ENCODE measurements at places on chromosomes 16 and 17. TPM values are rescaled to one million over a fixed set of nuclear protein-coding genes. Genes with fewer than 3 reads are reported as not detected.

Gene MT1A
- not detected for polyA plus RNA-seq

Gene USP6
- polyA plus RNA-seq, result 2.5 TPM

Gene MYH3
- 8.4 TPM for polyA plus RNA-seq

Gene ITGA2B
- 5.4 TPM for polyA plus RNA-seq

Gene COX6A2
- polyA plus RNA-seq, result 0.42 TPM

Gene KRT39
- polyA plus RNA-seq, result not detected

Gene HSF5
- polyA plus RNA-seq, result 0.36 TPM

Gene EMC8
- polyA plus RNA-seq, result 34.0 TPM

Gene CHD9NB
- polyA plus RNA-seq, result 7.9 TPM

Gene SDR42E1
- 20.0 TPM for polyA plus RNA-seq

Gene MGAT5B
- 2.1 TPM for polyA plus RNA-seq

Gene ITGB4
- polyA plus RNA-seq, result 16.2 TPM

DNA sequence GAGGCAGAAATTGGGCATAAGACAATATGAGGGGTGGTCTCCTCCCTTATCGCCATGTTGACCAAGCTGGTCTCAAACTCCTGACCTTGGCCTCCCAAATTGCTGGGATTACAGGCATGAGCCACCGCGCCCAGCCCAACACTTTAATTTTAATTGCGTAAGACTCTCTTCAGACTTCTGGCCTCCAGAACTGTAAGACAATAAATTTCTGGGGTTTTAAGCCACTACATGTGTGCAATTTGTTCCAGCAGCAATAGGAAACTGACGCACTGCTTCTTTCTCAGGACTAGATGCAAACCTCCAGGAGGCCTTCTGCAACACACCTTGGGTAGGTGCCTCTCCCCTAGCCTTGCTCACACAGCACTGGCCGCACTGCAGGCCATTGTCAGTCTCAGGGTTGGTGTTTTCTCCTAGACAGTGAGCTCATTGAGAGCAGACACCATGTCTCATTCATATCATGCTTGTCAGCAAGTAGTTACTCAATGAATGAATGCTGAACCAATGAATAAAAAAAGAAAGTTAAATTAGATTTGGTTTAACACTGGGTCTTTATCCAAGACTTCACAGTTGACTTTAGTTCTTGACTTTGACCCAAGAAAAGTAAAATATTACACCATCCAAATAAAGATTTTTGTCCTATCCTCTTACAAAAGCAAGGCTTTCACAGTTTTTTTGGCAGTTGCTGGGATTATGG, 5.5 kb upstream of the ACSF2 start:
- no peak for DNase-seq

DNA sequence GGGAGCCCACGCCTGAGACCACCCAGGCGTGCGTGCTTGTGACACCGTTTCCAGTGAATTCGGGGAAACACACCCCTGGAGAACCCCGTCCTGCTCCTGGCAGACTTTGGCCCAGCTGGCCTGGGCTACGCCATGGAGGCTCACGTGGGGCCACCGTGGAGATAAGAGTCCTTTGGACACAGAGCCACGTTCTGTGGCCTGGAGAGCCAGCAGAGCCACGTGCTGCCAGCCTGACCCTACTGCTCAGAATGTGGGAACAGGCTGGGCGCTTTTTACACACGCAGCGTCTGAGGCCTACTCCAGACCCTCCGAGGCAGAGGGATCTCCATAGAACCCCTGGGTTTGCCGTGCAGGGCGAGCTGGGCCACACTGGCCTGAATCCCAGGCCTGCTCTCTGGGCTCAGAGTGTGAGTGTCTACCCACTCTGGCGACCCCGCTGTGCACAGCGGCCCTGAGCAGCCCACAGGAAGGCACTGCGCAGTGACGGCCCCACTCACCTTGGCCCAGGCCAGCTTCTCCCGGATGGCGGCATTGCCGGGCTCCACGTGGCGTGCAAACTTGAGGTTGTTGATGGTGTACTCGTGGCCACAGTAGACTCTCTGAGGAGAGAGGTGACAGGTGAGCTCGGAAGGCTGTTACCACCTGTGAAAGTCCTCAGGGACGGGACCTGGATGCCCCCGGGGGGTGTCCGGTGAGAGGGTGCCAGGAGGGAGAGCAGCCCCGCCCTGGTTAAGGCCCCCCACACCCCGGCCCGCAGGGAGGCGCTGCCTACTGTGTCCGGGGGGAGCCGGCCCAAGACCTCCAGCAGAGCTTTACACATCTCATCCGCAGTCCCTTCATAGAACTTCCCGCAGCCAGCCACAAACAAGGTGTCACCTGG, 10.0 kb downstream of the HAGH start:
- DNase-seq, result no peak

GRCh38 chr17:945672-946071, 33.9 kb downstream of the NXN start:
- DNase-seq, result no peak

DNA sequence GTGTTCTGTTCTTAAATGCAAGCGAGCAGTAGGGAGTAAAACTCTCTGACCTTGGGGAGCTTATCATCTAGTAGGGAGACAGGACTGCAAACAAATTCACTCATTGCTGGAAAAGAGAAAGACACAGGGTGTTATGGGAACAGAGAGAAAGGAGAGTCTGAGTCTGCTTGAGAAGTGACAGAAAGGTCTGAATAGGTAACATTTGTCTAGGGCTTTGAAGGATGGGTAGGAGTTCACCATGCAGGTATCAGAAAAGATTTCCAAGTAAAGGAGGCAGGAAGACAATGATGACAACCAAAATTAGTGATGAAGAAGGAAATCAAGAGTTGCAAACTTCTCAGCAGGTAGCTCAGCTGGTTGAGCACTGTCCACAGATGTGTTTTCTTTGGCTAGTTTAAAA, 93.6 kb upstream of the GPR139 start:
- no peak for DNase-seq

GRCh38 chr17:28908640-28909167, 5.8 kb upstream of the DHRS13 start:
- DNase-seq, result no peak

DNA sequence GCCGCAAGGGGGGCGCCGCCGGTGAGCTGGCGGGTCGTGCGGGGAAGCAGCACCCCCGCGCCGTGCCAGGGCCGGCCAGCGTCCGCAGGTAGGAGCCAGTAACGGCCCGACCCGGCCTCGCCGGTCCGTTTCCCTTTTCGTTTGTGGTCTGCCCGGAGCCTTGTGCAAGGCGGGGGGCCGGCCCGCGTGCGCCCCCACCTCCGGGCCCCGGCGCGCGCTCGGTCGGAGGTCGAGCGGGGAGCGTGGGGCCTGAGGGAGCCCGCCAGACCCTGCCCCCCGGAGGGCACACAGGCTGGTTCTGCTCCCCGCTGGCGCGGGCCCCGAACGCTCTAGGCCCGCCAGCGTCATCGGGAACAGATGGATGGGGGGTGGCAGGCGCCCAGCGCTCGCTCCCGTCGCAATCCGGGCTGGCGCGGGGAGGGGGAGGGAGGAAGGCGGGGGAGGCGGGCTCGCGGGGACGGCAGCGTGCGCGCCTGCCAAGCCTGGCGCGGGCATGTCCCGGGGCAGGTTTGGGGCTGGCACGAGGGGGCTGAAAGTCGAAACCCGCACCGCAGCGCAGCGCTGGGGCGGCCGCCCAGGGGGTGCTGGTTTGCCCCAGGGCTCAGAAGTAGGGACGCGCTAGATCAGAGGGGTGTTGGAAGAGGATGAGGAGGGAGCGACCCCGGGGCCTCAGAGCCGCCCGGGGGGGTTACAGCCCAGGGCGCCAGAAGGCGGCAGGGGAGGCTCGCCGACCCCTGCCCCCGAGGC, 1.5 kb upstream of the GSE1 start:
- no peak for DNase-seq

DNA sequence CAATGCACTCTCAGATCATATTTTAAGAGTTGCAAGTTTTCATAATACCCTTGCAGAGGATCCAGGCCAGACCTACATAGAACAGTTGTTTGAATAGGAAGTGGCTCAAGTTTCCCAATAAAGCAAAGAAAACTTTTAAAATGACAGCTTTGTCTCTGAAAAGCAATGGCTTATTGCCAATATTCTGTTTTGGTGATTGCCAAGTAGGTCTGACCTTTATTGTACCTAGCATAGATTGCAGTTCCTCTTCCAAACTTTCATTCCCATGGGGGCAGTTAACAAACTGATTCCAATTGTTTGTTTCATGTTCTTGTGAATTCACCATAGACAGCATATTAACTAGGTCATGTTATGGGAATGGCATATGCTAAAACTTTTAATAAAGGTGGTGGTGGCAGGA, 664.6 kb upstream of the CA10 start:
- DNase-seq, result no peak

GRCh38 chr16:83458612-83459011, 349.2 kb upstream of the HSBP1 start:
- DNase-seq, result no peak

GRCh38 chr17:68431661-68432071, 25.6 kb downstream of the WIPI1 start:
- DNase-seq, result peak; percentile 48

- no peak for DNase-seq
These were observed 502 bp downstream of the FAAP100 start for GRCh38 chr17:81551458-81552243.

DNA sequence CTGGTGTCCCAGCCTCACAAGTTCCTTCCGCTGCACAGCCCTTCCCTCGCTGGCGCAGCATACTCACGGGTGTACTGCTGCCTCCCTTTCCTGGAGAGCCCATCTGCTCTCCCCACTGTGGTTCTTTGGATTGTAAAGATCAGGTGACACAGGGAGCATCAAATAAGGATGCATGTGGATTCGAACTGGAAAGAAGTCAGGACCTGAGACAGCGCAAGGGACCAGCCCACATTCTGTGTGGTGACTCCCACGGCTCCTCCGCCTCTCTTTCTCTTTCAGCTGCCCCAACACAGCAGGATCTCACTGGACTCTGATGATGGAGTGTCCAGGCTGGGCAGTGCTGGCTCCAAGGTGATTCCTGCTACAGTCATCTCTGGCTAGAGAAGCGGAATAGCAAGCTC, 8.1 kb downstream of the LDAF1 start:
- DNase-seq, result peak; percentile 54

DNA sequence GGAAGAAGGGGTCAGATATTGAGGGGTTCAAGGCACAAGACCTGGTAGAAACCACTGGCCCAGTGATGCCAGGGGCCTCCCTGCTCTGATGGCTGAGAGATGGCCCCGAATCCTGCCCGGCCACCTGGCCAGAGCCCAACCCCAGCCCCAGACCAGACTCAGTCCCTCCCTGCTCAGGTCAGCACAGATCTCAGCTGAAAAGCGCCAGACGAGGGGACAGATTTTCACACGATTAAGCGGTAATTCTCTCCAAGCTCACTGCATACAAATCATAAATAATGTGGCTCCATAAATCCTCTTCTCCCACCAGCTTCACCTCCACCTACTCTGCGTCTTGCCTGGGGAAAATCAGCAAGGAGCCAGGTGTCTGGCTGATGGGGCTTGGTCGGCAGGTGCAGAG, 57.1 kb downstream of the ENGASE start:
- DNase-seq, result no peak

- no peak for DNase-seq
These were observed 1.2 kb downstream of the MMP15 start for GRCh38 chr16:58026705-58027160.

DNA sequence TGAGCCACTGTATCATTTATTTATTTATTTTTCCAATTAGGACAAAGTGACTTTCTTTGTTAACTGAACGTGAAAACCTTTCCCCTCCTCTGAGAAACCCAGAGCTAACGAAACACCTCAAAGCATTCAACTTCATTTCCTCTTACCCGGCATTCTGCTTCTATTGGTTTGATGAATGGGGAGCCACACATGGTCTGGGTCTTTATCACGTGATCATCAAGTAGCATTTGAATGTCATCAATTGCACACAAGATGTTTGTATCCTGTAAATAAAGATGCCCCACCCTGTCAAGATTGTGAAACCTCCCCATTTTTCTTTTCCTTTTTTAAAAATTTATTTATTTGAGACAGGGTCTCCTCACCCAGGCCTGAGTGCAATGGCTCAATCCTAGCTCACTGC, 80.1 kb downstream of the DNAH3 start:
- DNase-seq, result no peak

DNA sequence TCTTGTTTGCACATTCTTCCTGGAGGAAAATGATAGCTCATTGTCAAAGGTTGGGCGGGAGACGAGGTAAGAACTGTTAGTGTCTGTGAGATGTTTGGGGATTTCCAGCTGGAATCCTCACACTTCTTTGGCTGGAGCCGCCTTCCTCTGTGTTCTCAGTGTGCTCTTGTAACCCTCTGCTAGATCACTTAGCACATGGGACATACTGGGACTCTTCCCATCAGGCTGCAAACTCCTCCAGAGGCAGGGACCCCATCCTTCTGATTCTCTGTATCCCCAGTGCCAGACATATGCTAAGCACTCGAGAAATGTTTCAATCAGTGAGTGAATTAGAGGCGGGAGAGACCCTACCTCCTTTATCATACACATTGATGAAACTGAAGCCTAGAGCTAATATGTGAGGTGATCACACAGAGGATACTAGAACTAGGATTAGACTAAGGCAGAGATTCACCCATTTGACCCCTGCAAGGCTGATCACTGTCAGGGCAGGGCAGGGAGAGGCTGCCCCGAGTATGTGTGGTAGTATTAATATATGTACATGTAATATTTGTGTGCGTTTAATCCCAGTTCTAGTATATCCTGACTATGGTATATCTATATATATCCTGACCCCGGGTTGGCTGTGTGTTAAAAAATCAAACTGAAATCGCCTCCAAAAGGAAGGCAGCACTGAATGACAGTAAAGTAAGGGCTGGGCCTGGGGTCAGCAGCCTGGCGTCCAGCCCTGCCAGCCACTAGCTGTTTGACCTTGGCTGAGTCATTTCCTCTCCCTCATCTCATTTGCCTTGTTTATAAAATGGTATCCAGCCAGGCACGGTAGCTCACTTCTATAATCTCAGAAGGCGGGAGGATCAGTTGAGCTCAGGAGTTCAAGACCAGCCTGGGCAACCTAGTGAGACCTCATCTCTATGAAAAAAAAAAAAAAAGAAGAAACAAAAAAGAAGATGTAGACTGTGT, 75.5 kb upstream of the TBX2 start:
- DNase-seq, result no peak

- peak; percentile 76 for DNase-seq
These were observed 55.9 kb downstream of the MYO18A start for GRCh38 chr17:29124135-29124924.

GRCh38 chr17:57744195-57745170, 616 bp downstream of the CCDC182 start:
- DNase-seq, result no peak
